Astrocyte of the hippocampus (primary cell): ENCODE measurements at places on chromosomes 1 and 21.
A peak's percentile ranks its signal among the peaks of the same experiment; 100 is the strongest.

GRCh38 chr1:231032963-231033362, 7.1 kb downstream of the FAM89A start:
- DNase-seq = no peak

GRCh38 chr1:3886691-3887090, 13.4 kb downstream of the C1orf174 start:
- no peak for DNase-seq

DNA sequence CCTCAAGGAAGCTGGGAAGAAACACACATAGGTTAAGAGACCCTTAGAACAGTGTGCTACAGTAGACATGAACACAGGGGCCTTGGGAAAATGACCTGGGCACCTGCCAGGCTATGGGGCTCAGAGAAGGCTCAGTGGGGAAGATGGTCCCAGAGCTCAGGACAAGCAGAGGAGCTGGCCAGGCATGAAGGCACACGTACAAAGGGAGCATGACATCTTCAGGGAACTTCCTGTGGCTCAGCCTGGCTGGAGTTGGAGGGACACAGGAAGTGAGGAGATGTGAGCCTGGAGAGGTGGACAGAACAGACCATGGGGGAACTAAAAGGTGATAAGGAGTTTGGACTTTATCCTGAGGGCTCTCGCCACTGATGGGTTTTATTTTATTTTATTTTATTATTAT, 3.8 kb upstream of the SLC50A1 start:
- no peak for DNase-seq

DNA sequence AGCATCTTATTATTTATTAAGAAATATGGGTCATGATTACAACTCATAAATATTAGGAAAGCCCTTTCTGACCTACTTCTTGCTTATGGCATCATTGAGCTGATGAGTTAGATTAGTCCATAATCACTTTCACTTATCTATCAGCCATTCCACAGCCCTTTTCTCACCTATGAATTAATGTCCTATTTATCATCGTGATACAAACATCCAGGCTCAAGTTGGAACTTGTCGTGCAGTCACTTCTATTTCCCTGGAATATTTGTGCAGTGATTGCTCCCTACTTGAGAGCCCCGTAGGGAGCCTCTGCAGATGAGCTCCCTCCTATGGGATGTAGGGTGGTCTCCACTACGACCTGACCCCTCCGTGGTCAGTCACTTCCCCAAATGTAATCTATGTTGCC, 8.1 kb upstream of the F3 start:
- DNase-seq = no peak

GRCh38 chr1:39776886-39777285, 5.7 kb upstream of the OXCT2 start:
- no peak for DNase-seq

GRCh38 chr21:46515109-46515508, 56.4 kb downstream of the DIP2A start:
- peak; percentile 17 for DNase-seq

GRCh38 chr1:147152772-147153171, 19.5 kb downstream of the PRKAB2 start:
- DNase-seq = no peak

DNA sequence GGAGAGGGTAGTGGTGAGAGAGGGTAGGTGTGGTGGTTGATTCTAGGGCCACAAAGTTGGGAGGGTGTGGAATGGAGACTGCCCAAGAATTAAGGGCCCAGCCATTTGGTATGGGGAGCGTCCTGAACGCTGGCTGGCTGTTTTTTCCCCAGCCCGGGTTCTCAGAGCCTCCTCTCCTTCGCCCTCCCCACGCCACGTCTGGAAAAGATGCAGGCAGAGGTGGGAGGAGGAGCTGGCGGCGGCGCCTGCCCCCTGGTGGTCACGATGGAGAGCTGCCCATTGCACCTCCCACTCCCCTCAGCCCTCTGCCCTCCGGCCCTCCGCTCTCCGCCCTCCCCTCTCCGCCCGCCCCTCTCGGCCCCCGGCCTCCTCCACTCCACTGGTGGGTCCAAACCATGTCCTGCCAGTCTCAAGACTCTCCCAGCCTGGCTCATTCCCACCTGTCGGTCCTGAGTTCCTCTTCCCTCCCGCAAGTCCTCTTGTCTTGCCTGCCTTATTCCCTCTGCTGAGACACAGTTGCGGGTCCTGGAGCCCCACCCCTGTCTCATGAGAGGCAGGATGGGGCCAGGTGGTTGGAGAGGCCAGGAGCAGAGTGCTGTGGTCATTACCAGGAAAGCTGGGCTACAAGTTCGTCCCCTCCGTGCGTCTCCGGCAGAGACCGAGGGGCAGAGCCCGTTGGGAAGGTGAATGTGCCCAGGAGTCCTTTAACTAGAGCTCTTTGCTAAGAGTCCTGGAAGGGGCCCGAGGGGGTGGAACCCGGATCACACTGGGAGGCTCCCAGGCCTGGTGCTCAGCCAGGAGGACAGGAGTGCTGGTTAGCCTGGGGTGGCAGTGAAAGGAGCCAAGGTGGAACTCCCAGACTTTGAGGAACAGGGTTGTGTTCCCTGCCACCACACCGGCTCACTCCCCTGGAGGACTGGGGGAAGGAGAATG, 22.6 kb downstream of the ETNK2 start:
- DNase-seq = peak; percentile 88

DNA sequence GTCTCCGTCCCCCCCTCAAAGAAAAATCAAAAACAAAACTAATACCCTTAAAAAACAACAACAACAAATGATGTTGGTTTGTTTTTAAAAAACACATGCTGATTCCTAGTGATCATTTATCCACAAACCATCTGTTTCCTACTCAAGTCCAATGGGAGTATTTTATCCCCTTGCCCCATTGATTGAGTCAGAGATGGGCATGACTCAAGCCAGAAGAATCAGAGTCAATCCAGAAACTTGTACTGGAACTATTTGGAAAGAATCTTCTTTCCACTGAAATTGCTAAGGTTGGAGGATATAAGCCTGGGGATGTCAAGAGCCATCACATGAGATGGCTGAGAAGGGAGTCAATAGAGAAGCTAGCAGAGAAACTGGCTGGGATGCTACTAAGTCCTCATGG, 176.4 kb downstream of the MIS18A start:
- DNase-seq = no peak

DNA sequence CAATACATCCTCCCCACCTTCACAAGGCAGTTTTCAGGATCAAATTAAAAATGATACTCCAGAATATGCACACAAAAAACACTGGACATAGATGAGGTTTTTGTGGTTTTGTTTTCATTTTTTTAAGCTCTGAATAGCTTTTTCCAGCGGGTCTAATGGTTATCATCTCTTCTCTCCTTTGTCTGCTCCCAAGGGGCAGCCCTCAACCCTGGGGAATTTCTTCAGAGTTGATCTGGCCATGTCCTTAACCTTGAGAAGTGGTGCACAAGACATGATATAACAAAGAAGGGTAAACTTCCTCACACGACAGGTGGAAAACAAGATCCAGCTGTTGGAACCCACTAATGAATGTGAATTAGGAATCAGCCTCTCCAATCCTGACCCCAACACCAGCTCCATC, 1.5 kb upstream of the CD244 start:
- no peak for DNase-seq

GRCh38 chr1:231187571-231187970, 25.7 kb downstream of the TRIM67 start:
- no peak for DNase-seq

DNA sequence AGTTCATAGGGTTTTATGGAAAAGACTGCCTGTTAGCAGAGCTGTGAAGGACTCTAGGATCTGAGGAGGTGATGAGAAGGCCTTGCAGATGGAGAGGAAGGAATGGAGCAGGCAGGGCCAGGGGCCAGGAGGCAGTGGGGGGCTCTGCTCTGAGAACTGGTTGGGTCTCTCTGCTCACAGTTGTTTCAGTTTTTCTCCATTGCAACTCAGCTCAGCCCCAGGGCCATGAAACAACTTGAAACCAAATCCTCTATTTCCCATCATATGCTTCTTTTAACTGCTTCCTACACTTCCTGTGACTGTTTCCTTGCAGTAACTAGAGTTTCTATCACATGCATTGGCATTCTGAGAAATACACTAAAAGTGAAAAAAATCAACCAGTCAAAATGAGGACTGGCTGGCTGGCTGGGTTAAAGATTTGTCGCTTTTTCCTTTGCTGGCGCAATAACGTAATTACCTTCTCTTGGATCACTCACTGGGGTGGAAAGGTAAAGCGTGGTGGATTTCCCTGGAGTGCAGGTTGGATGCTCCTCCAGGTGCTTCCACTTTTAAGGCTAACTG, 172.0 kb downstream of the CDC7 start:
- DNase-seq = no peak

DNA sequence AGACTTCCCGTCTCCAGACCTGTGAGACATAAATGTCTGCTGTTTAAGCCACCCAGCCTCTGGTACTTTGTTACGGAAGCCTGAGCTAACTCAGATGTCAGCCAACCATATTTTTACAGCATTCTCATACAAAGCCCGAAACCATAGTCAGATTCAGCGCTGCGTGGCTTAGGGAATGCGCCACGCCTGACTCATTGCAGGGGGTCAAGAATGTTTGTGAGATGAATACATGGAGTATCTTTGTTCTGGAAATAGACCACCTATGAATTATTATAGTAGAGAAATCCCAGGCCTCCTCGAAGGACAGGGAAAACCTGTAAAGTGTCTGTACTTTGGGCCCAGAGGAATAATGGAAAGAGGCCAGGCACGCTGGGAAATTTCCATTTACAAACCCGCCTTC, 434.8 kb downstream of the CAMTA1 start:
- DNase-seq = peak; percentile 72

- no peak for DNase-seq
Observed at GRCh38 chr1:208131621-208132286, 112.4 kb downstream of the PLXNA2 start.

DNA sequence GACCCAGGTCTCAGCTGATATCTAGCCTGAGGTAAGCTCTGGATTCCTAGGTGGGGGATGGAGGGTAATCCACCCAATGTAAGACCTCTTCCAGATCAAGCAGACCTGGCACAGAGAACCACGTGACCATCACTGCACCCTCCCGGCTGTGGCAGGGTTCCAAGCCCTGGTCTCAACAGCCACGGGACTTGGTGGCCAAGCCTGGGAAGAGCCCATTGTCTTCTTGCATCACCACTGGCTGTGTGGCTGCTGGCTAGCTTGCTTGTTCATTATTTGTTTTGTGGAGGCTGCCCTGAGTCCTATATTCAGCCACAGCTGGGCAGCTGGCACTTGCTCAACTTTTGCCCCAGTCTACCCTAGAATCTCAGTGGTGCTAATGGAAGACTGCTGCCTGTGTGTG, 24.1 kb upstream of the NFASC start:
- DNase-seq = no peak

- no peak for DNase-seq
Observed at GRCh38 chr1:40381268-40382107, 8.0 kb downstream of the SMAP2 start.

- DNase-seq = peak; percentile 11
Observed at GRCh38 chr1:193486671-193487229, 300.3 kb upstream of the B3GALT2 start.

GRCh38 chr1:179824265-179824664, 53.3 kb downstream of the TOR1AIP2 start:
- no peak for DNase-seq

DNA sequence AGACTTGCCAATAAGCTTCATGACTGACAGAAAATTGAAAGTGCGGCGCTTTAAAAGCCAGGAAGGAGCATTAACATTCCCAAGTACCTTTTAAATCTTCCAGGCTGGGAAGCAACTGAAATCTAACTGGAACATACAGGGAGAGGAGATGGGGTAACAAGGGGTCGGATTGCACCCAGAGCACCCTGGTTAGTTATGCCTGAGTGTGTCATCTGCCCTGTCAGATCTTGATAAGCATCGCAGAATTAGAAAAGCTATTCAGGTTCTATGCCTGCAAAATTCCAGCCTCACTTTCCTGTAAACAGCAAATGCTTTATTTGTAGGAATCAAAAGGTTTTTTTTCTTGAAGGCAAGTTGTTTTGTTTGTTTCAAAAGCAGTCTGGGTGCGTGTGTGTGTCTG, 58.5 kb downstream of the SERBP1 start:
- no peak for DNase-seq

GRCh38 chr21:16821588-16821987, 691.3 kb upstream of the CXADR start:
- peak; percentile 71 for DNase-seq

GRCh38 chr1:175154629-175155472, 37.7 kb downstream of the KIAA0040 start:
- DNase-seq = peak; percentile 72

DNA sequence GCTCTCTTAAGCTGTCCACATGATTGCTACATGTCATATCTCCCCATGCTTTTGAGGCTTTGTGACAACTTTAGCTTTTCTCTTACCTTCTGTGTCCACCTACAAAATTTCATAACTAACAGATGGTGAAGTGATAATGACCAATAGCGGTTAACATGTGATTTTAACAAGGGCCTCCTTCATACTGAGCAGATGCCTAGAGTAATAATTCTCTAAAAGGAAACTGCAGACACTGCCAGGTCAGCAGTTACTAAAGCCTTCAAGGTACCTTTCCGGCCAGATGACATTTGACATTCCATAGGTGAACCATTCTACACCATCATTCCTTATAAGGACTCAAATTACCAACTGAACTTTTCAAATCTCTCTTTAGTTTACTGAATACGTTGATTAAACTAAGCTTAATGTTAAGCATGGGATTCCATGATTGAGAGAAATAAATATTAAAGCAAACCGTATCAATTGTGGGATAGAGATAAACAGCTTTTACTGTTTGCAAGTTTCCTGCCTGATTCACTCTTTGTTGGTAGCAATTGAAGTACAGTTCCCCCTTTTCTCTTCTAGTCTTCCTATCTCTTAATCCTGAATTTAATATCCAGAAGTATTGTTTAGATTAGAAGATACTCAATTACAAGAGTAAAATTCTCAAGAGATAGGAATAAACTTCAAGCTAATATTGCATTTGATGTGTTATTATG, 205.1 kb downstream of the PLA2G4A start:
- no peak for DNase-seq

DNA sequence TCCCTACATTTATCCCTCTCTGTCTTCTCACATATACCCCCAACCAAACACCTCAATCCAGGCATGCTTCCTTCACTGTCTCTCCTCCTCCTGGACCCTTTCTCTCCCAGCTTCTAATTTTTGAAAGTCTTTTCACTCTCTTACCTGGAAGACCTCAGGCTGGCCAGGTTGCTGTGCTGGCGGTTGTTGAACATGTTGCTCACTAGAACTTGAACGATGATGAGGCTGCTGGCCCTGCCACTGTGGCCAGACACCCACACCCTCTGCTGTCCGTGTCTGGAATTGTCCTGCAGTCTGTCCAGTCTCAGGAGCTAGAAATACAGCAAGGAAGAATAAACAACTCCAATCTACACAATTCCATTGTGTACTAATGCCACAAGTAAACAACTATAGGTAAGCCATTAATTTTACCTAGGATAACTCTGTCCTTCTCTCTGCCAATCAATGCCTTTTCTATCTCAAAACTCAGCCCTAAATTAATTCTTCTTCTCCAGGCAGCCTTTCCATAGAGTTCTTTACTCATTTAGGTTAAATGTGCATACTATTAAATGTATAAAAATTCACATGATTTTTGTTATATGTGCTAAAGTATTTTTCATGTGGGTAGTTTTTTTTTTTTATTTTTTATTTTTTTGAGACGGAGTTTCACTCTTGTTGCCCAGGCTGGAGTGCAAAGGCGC, 5.1 kb upstream of the CTSK start:
- DNase-seq = peak; percentile 83
